ENCODE measurements at places on chromosomes 5 and 9.

DNA sequence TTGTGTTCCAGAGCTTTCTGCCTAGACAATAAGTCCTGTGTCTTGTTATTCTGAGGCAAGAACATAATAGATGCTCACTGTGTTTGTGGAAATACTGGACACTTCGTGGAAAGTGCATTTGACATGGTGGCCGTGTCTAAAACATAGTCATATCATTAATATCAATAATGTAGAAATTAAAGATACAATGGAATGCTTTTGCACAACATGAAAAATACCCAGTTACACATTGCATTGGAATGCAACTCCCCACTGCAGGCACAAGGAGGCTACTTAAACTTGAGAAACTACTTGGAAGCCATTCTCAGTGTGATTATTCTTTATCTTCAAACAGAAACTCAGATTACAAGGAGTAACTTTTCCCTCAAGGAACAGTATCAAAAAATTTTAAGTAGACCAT lies 145.3 kb upstream of the ZNF462 start:
- DNase-seq, result no peak

- no peak for DNase-seq
These were observed 69.2 kb upstream of the SH3GL2 start for GRCh38 chr9:17509701-17510100.

DNA sequence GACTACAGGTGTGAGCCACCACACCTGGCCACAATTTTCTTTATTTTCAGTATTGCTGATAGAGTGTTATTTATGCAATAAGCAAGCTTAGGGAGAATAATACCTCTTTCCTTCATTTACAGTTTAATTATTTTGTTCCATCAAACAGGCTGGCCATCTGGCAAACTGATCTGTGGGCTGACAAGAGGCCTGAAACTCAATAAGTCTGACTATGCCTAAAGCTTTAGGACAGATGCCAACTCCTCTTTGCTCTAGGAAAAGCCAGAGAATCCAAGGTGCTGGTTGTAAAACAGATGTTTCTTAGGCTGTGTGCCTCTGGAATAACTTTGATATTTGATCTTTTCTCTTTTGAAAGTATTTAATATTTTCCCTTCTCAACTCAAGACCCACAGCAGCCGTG lies 98.4 kb downstream of the TARS1 start:
- no peak for DNase-seq

- DNase-seq, result no peak
These were observed 19.1 kb downstream of the FSD1L start for GRCh38 chr9:105466898-105467455.

DNA sequence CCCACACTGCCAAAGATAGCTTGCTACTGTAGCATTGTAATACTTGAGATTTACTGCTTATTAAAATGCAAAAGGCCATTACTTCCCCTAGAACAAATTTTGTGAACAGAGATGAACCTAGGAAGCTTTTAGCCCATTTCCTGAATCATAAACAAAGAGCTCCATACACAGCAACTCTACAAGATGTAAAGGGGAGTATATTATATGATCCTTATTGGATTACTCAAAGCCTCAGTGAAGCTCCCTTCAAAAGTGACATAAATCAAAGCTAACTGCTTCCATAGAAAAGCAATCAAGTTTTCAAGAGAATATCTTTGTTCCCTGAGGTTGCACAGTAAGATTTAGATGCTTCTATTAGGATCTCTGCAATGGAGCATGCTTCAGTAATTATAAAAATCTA lies 629.8 kb downstream of the EFNA5 start:
- no peak for DNase-seq

DNA sequence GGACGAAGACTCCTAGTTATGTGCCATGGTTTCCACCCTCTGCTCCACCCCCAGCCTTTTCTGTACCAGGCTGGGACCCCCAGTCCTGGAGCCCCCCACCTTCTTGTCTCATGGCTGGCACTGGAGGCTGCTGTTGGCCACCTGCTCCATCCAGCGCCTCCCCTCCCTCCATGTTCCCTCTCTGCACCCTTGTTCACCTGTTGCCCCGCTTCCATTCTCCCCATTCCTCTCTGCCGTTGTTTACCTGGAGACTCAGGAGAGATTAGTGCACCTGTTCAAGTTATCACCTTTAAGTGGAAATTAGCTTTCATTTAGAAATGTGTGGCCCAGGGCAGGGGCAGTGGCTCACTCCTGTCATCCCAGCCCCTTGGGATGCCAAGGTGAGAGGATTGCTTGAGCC lies 7.2 kb downstream of the NTMT1 start:
- no peak for DNase-seq

DNA sequence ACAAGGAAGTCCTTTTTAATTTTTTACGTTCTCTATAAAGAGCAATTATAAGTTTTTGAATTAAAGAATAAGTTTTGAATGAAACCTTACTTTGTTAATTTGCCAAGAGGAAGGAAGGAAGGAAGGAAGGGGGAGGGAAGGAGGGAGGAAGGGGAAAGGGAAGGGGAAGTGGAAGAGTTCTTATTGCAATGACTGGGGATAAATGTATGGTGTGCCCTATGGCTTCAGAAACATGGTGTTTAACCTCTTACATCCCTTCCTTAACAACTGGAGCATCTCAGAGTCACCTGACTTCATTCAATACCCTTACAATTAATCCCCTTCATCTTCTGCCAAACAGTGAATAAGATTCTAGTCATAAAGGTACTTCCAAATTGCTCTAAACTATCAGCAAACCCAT lies 16.0 kb downstream of the CEMIP2 start:
- no peak for DNase-seq

DNA sequence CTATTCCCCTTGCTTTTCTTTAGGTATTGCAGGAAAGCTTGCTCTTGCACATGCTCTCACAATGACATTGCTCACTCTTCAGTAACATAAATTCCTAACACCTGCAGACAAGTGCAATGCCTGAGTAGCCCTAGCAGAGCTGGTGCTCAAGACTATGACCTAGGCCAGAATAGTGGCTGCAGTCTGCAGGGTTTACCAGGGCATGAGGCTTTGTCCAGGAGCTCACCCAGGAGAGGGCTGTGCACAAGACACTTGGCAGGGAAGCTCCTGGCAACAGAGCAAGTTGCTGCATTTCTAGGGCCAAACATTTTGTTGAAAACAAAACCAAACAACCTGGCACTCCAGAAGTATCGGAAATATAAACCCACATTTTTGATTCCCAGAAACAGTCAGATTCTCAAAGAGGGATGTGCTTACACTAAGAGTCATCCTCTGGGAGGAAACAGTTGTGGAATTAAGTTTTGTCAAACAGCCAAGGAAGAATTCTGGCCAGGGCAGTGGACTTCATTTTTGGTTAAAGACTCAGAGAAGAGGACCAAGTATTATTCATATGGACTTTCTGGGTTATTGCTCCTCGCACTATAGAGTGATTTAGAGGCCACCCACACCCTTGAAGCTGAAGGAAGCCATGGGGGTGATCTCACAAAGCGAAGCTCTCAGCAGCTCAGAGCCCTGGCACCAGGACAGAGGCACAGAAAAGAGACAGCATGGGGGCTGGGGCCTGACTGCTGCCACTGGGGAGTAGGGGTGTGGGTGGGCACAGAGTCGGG lies 44.9 kb downstream of the MACROH2A1 start:
- DNase-seq, result no peak

GRCh38 chr9:134699343-134699740 lies 57.7 kb downstream of the COL5A1 start:
- DNase-seq, result no peak

DNA sequence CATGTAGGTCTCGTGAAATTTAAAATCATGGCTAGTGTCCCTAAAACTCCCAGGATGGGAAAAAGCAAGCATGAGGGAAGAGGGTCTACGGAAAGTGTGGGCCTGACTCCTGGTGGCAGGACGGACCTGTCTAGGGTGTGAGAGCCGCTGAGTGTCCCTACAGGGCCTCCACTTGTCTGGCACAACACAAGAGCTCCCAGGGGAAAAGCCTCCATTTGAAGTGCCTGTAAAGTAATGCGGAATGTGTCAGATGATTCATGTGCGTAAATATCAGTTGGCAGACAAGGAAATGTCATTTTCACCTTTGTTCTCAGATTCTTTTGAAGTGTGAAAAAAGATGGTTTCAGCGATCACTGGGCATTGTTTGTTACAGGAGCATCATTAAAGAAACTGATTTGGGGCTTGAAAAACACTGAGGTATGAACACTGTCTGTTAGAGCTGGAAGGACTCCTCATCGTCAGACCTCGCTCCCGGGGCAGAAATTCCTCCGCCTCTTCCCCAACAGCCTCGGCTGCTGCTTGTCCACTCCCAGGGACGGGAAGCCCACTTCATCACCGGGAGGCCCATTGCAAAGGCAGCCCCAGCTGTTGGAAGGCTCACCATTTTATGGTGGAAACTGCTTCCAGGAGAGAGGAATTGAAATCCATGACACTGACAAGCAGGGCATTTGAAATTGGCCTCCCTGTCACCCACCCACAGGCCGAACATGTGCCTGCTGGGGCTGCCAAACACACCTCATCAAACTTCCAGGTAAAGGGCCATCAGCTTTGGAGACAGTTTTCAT lies 240.8 kb downstream of the FSTL4 start:
- no peak for DNase-seq

DNA sequence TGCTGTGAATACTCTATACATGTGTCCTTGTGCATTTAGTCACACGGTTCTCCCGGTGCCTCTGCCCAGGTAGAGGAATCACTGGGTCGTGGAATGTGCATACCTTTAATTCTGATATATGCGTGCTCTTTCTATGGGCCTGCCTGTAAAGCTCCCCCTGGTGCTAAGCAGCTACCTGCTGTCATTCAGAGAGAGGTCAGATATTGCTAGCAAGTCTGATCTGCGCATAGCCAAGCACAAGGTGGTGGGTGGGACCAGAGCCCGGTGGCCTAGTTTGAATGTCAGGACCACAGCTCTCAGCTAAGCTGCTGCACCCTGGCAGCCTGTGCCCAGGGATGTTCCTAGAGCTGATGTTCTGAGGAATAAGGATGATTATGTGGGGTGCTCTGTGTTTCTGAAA lies 33.4 kb downstream of the TJP2 start:
- DNase-seq, result no peak

DNA sequence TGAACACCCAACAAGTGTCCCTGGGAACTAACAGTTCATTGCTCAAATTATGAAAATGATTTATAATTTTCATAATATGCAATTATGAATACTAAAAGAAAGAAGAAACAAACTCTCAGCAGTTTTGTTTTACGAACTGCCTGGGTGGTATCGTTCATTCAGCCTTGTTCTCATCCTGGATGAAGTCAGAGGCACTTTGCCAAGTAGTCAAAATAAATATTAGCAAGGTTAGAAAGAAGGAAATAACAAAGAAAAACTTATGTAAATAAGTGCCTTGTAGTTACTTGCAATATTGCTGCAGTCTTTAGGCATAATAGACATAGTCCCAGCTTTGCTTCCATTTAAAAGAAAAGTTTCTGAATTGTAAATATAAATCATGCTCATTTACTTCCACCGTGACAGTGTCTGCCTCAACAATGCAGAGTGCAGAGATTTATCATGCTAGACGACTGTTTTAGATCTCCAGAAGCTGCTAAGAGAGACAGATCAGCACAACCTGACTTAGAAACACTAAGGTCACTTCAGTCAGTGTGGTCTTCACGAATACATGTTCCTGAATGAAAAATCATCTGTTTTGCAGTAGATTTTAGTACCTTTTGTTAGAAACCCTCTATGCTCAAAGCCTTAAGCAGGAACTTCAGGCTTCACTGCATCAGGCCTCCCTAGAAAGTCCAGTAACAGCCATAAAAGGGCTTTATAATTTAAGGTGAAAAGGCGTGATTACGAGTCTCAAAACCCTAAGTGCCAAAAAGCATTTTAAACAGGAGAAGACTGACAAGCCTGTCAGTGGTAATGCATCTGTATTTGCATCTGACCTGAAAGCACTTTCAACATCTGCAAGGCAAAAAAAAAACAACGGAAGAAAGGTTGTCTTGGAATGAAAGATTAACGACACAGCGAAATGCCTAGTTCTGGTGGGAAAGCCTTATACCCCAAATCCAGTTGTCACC lies 92.1 kb downstream of the TMEM167A start:
- DNase-seq, result no peak

DNA sequence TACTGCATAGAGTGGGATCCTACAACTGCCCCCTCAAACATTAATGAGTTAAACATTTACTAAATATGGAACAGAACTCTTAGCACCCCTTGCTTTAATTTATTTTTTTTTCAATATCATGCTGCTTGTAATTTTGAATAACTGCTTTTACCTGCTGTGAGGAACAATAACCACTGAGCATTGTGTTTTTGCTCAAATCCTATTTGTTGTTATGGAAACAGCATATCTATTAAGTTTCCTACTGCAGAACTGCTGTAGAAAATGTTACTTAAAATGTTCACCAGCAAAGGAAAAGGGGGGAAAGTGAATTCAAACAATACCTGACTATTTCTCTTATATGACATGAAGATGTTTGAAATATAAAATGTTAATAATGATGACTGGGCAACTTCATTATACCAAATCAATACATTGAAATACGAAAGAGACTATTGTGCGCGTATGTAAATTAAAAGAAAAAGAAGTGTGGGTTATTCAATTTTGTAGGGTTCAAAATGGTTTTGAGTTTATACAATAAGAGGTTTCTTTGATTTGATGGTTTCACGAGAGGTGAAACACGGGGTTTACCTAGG lies 1043.8 kb upstream of the NUDT12 start:
- no peak for DNase-seq

DNA sequence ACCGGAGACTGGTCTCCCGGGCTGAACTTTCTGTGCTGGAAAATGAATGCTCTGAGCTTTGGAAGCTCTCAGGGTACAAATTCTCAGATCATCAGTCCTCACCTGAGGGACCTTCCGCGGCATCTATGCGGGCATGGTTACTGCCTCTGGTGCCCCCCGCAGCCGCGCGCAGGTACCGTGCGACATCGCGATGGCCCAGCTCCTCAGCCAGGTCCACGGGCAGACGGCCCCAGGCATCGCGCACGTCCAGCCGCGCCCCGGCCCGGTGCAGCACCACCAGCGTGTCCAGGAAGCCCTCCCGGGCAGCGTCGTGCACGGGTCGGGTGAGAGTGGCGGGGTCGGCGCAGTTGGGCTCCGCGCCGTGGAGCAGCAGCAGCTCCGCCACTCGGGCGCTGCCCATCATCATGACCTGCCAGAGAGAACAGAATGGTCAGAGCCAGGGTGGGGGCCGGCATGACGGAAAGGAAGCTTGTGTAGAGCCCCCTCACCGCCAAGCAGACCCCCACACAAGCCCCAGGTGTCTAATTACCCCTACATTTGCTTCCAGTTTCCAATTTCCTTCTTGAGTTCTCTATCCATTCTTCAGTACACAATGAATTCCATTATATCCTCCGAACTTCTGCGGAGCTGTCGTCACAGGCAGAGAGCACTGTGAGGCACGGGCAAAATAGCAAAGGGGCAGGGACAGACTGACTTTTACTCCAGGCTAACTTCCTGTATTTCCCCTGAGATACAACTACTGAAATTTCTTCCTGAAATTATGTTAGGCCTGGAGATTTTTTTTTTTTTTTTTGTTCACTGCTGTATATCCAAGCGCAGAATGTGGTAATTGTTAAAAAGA lies 23.2 kb downstream of the CDKN2A start:
- DNase-seq, result no peak

Measured in mucosa of gallbladder (tissue), 1 donor.